ENCODE measurements at places on chromosomes 4 and X.

DNA sequence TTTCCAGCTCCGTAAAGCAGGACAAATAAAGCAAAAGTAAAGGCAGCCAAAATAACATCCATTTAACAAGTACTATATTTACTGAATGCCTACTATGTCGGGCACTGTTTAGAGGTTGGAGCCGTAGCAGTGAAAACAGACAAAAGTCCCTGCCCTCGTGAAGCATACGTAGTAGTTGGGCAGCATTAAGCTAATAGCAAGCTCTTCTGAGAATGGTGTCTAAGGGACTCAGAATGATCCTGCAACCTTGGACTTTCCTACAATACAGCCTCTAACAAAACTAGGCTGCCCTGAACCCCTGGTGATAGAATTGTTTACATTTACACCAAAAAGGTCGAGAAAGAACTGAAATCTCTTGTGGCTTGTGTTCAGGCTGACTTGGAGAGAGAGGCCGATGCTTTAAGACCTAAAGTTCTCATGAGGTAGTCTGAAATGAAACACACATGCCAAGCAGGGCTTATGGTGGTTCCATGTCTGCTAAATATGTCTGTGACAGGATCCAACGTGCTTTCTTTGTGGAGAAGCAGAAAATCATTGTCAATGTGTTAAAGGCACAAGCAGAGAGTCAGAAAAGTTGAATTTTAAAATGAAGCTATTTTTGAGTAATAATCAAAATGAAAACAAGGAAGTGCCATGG, 898 bp upstream of the PDGFC start:
- DNase-seq = no peak

DNA sequence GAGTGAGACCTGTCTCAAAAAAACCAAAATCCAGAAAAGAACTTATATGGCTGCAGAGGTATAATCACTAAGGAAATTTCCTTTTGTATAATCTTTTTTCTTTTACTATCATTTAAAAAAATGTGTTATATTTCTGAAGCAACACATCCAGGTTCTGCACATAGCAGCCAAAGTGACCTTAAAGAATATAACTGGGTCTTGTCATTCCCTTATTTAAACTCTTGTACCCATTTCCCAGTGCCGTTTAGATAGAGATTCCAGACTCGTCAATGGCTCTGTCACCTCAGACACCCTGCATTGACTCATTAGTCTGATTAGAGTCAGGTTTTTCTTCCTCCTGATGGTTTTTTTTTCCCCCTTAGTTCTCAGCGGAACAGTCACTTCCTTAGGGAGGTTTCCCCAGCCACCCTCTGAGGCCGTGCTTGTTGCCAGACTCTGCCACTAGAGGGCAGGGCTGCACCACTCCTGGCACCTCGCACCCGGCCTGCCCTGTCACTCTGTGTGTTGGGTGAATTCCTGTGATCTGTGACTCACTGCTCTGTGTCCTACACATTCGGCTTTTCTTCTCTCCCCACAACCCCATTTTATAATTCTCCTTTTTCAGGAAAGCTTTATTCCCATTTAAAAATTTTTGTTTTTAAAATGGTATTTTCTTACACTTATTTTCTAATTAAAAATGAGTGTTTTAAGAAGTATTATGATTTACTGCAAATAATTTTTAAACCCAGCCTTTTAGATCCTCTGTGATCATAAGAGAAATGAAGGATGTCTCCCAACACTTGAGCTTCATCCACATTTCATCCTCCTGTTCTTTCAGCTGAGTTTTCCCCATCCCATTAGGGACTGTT, 32.1 kb downstream of the HTT start:
- peak; percentile 97 for DNase-seq

DNA sequence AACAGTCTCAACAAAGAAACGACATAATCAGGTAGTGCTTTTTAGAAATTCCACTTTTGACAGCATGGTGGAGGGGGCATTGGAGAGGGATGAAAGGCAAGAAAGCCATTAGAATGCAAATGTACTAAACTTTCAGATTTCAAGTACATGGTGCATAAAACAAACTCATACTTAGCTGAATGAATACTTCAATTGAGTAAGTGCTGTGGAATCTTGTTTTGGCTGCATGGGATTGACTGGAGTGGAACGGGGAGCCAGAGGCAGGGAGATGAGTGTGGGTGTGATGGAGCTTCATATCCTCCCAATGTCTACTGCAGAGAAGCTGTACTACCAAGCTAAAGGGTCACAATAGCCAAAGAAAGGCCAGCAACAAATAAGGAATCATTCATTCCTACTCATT, 52.4 kb downstream of the USP46 start:
- DNase-seq = no peak

DNA sequence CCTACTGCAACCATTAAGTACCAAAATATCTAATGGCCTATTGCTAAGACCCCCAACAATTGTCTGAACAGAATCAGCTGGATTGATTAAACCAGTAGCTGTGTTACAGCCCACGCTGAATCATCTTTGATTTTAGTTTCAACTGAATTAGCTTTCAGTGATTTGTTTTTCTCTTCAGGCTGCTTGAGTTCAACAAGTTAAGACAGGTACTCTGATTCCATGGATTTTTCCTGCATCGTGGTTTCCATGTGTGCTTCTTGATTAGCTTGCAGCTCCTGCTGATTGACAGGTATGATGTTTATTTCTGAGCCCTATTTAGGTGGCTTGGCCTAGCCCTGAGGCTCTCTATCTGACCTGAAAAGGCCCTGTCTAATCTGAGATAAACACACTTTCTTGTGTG, 91.3 kb downstream of the GUCY2F start:
- no peak for DNase-seq

DNA sequence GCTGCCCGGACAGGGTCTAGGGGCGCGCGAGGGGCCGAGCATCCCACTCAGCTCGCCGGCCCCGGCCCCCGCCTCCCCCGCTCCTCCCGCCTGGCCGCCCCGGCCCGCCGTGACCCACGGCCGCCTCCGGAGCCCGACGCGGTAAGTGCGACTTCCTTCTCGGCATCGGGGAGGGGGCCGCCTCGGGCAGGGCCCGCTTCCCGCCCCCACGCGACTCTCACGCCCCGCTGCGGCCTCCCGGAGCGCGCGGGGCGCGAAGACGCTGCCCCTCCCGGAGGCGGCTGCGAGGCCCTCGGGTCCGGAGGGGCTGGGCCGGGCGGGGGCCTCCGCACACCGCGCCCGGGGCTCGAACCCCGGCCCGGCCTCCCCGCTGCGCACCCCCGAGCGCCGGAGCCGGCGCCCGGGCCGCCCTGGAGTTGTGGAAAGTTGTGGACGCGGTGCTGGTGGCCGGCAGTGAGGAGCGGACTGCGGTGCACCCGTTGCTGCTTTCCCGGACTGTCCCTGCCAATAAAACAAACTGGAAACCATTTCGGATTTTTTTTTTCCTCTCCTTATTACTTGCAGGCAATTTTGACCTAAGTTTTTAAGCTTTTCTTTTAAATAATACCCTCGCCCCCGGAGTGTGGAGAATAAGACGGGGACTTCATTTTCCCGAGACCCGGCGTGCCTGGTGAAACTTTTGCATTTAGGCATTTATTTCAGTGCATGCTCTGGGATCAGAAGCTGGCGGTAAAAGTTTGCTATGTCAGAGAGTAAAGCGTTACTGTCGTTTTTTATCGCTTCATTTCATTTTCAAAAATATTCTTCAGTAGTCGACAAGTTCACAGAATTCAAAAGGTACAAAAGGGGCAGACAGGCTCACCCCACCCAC, 13.0 kb upstream of the TMEM156 start:
- DNase-seq = no peak

DNA sequence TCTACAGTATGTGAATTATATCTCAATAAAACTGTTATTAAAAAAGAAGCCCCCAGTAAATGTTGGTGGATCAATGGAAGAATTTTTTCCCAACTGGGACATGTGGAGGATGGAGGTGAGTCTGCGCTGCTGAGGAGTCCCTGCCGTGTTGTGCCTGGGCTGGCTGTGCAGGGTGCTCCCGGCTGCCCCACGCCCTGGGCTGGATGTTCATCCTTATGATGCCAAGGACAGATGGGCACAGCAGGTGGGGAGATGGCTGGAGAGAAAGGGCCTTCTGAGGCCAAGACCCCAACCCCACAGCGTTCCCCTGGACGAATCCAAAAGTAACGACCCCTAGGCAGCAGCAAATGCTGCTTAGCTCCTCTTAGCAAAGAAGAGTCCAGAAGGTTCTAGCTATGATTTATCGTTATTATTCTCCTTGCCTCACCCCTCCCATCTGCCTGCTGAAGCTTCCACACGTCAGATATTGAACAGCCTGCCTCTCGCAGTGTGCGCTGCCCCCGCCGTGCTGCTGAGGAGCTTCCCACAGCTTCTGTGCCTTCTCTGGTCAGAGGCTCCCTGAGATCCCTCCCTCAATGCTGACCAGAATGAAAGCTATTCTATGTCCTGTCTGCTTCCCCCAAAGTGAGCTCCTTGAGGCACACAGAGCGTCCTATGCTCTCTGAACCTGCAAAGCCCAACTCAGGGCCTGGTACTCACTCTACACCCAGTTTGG, 26.5 kb downstream of the HMX1 start:
- DNase-seq = peak; percentile 17

GRCh38 chr4:17557880-17558279, 19.1 kb upstream of the LAP3 start:
- no peak for DNase-seq

DNA sequence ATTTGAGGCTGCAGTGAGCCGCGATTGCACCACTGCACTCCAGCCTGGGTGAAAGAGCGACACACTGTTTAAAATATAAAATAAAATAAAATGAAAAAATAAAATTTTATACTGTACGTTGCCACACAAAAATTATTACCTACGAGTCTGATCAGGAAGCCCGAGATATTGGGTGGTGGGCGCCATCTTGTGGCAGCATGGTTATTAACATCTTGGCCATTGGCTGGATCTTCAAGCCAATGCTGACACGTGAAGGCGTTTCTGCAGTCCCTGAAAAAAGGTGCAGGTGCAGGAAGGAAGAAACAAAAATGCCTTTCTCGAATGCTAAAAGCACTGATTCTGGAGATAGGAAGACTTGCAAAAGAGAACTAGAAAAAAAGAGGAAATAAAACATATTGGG, 4.9 kb upstream of the TLR8 start:
- DNase-seq = peak; percentile 85

- no peak for DNase-seq
Observed at GRCh38 chr4:183503497-183504063, 1.3 kb upstream of the ING2 start.

DNA sequence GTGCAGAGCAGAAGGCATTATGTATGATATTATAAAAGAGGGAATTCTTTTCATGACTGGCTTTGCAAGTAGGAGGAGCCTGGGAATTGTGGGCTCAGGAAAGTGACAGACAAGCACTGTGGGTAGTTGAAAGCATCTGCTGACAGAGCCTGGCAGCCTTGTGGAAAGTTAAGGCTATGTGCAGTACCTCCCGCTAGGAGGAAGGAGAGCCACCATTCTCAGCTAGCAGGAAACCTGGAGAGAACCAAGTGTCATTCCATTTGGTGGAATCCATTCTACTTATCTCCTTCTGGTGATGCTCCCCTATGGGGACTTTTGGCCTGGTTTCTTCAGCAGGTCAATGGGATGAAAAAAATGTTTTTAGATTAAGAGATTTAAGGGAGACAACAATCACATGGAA, 81.8 kb downstream of the ASB9 start:
- no peak for DNase-seq

GRCh38 chr4:77014256-77014655, 61.5 kb downstream of the CCNI start:
- no peak for DNase-seq

- DNase-seq = no peak
Observed at GRCh38 chr4:153232768-153233167, 28.5 kb downstream of the TRIM2 start.

GRCh38 chr4:47862297-47862696, 24.4 kb upstream of the CORIN start:
- DNase-seq = no peak

GRCh38 chr4:34851411-34851810, 1392.9 kb downstream of the ARAP2 start:
- no peak for DNase-seq

GRCh38 chr4:124710015-124710741, 2.4 kb downstream of the ANKRD50 start:
- no peak for DNase-seq

DNA sequence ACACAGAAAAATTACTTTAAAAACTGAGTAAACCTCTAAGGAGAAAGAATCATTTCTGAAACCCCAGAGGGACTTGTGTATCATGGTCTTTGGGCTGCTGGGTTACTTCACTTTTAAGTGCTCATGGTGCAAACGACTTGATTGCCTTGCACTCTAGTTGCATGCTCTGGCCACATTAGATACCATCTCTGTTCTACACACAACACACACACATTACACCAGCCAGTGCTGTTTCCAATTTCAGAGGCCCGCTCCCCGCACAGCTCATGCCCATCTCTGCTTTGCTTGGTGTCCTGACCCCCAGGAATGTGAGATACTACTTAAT, 2.1 kb downstream of the PPP3CA start:
- DNase-seq = peak; percentile 65

DNA sequence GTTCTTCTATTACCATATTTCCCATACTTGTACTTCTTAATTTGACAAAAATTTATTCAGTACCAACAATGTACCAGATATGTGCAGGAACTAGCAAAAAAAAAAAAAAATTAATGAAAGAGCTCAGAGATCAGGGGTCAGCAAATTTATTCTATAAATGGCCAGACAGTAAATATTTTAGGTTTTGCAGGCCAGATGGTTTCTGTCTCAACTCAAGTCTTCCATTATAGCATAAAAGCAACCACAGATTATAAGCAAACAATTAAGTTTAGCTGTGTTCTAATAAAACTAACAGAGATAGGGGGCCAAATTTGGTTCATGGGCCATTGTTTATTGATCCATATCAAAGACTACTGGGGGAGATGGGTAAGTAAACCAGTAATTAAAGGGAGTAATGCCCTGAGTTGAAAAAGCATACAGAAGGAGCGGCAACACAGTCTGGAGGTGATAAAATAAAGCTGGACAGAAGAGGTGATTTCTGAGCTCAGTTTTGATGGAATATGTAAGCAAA, 19.3 kb downstream of the NEK1 start:
- DNase-seq = no peak

GRCh38 chrX:153494541-153495361, at the start of gene BGN:
TSS of gene BGN (plus strand) at chrX:153494980. CDS start at chrX:153504632, 9,652 bp downstream.
- DNase-seq = no peak

- DNase-seq = no peak
Observed at GRCh38 chr4:56698329-56698728, 17.2 kb upstream of the HOPX start.

DNA sequence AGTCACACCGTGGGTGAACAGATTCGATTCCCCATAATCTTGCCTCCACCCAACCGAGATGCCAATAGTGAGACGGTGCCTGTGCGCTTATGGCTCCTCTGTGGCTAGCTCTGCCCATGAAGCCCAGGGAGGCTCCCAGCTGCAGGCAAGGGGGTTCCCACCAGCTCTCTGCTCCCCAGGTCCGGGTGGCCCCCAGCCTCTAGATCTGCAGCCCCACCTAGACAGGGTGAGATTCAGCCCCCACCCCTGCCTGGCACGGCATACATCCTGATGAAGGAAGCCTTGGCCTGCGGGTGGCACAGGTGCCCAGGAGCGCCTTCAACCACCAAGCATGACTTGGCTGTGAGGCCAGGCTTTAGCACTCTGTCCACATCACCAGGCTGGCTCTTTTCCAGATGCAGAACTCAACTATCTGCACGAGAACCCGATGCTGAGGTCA, 40.6 kb downstream of the WDR1 start:
- peak; percentile 53 for DNase-seq

Measured in activated CD8-positive, alpha-beta memory T cell treated with anti-CD3 and anti-CD28 coated beads for 24 hours (primary cell).